ENCODE measurements at places on chromosomes 6 and 20. TPM values are rescaled to one million over a fixed set of nuclear protein-coding genes. Genes with fewer than 3 reads are reported as not detected.

GRCh38 chr6:26431258-26432172, 8.8 kb upstream of the BTN3A3 start:
- no peak for ATAC-seq

DNA sequence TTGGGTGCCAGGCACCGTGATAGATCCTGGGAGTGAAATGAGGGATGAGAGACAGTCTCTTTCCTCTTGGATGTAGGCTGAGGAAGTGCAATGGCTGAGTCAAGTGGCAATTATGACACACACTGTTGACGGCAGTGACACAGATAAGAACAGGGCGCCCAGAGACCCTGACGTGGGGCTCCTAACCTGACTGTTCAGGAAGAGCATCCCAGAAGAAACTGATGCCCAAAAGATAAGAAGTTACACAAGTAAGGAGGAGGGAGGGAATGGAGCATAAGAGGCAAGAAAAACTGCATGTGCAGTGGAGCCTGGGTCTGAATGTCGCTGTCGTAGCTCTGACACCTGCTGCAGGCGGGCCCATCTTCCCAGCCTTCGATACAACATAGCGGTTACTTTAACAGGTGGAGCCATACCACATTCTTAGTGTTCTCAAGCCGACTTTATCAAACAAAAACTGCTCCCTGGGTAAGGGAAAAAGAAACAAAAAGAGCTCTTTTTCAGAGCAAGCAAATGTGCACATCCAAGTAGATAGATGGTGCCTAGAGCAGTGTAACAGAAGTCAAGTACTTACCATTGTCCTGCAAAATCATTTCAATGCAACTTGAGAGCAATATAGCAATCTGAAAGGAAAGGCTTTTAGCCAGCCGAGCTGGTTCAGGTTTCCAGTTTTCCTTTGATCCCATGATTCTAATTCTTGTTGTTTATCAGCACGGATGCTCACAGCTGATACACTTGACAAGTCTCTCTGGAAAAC, 463.9 kb upstream of the JARID2 start:
- ATAC-seq, result no peak

KCNK15 gene
- total RNA-seq, result 1.0 TPM

DNA sequence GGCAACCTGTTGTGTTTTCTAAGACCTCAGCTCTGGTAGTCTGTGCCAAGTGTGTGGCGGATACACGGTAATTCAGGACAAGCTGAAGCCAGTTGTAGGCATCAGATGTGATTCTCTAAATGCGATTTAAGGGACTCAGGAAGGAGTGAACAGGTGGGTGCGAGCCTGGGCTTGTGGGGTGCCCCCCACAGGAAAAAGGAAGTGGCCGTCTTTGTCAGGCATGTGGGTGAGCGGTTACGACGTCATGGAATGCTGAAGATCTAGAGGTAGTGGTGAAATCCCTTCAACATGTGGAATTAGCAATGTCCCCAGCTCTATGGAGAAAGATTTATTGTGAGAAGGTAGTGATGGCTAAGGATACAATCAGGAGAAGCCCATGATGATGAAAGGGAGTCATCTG, 95.1 kb upstream of the EXOC2 start:
- no peak for ATAC-seq

- ATAC-seq, result no peak
Observed at GRCh38 chr6:54876365-54876764, 29.8 kb downstream of the FAM83B start.

DNA sequence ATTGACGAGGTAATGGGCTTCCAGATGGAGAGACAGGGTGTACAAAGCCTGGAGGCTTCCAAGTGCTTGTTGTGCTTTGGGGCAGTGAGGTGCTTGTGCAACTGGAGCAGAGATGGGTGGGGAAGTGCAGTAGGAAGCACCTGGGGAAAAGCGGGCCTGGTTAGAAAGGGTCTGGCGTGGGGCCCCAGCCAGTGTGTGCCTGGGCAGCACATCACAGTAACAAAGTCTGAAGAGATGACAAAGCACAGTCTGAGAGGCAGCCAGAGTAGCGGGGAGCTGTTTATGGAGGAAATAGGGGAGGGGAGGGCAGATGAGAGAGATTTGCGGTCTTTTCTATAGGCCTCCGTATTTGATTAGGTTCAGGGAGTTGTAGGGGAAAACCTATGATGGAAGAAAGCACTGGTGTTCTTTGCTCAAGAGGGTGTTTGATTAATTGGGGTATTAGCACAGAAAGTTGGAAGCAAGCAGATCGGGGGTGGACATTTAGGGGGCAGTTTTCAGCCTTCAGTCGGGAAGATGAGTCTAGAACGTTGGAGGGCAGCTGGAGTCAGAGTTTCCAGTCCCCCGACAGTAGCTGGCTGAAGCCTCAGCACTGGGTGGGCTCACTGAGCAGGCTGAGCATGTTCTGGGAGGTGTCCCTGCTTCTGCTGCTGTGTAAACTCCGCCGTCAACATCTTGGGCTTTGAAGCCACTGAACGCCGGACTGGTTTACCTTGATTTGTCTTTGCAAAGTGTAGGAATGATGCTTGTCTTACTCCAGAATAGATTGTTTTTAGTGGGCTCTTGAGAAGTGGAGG, 15.5 kb upstream of the MROH8 start:
- ATAC-seq, result no peak
